ENCODE measurements at places on chromosomes 6 and 20.
A peak's percentile ranks its signal among the peaks of the same experiment; 100 is the strongest.

- peak; percentile 60 for DNase-seq
Observed at GRCh38 chr20:38073307-38074071, 39.9 kb downstream of the RPRD1B start.

DNA sequence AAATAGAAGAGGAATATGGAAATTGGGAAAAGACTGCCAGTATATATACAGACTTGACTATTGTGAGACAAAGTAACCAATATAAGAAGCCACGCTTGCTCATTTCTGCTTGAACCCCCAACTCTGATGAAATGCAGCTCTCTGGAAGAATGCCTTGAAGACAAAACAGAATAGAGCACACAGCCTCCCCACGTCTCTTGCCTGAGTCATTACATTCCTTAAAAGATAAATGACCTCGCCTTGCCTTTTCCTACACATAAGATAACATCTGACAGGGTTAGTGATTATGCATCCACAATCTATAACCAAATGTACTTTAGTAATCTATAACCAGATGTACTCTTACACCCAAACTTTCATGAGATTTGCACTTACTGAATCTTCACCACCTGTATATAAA, 141.1 kb upstream of the EEF1E1 start:
- no peak for DNase-seq

DNA sequence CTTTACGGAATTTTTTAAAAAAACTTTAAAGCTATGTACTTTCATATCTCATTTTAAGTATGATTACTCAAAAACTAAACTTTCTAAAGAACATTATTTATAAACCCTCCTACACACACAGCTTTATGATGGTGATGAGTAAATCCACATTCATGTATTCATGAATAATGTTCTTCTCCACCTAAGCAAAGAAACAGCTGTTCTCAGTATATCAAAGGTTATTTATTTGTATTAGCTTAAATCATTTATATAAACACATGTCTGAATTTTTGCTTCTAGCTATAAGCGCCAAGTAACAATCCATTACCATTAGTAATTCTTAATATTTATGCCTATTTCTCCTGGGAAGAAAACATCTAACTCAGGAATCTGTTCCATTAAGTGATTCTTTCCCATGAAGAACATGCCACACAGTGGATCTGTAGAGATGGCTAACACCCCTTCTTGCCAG, 63.3 kb downstream of the SMLR1 start:
- DNase-seq = no peak

DNA sequence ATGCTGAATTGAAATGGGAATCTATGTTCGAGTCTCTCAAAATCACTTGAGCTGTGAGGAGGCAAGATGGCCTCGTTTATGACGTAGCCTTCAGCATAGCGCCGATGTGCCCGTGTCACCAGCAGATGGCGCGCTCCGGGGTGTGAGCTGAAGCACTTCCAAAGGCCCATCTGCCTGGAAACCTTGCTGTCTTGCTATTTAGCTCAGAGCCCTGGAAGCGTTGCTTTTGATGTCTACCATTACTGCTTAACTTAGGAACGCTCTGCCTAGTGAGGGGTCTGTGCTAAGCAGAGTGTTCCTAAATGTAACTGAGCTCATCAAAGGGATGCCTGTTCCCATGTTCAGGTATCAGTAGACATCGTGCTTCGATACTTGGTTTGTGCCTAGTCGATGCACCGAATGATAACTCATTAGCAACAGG, 67.7 kb downstream of the SYCP2L start:
- peak; percentile 70 for DNase-seq

DNA sequence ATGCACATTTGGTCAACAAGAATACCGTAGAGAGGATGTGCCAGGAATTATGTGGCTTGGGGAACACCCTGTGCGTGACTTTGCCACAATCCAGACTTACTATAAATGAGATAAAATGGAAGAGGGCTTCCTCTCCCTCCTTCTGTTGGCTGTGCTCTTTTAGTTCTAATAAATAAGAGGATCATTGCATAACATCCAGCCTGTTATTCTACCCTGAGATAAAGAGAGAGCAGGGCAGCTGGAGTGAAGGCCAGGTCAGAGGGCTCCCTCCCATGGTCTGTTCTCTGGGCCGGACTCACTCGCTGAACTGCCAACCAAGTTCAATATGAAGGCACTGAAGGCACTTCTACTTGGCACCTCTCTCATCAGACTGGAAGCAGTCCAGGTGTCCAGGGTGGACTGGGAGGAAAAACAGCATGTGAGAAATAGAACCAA, 91.7 kb downstream of the MTFR2 start:
- DNase-seq = no peak

- no peak for DNase-seq
Observed at GRCh38 chr20:7856756-7857155, 83.5 kb downstream of the HAO1 start.

DNA sequence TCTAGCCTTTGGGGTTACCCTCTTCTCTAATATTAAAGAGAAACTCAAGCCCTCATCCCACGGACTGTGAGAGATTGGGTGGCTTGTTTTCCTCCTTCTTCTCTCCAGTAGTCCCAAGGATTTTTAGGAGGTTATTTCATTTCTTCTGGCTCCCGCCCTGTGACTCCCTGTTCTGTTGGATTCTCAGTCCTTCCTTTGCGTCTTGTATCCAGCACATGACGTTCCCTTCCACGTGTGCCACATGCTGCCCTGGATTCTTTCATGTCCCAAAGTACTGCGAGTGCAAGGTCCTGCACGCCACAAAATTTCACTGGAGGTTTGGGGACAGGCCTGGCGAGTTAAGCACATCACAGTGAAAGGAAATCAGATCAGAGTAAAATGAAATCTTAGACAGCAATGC, 213.4 kb downstream of the PACRG start:
- DNase-seq = no peak

DNA sequence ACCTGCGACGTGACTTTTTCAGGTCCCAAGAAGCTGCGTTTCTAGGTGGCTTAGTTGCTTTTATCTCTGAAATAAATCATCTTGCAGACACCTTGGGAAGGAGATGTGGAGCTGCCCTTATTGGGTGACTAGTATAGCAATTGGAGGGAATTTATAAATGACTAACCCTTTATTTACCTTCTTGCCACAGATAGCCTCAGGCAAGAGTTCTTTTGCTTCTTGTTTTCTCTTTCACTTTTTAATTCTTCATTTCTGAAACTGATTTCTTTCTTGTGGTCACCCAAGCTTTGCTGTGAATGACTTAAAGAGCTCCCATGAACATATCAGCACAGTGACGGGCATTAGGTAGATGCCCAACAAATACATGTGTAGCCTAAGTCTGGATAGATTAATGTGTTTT, 3.0 kb downstream of the ADGRF4 start:
- no peak for DNase-seq

GRCh38 chr6:125598422-125598821, 151.0 kb upstream of the HEY2 start:
- DNase-seq = peak; percentile 17

GRCh38 chr6:129276986-129277385, 394.0 kb downstream of the LAMA2 start:
- DNase-seq = no peak

GRCh38 chr20:54980103-54980960, 504.9 kb downstream of the DOK5 start:
- peak; percentile 17 for DNase-seq

GRCh38 chr6:104227508-104227907, 632.2 kb downstream of the HACE1 start:
- DNase-seq = no peak

DNA sequence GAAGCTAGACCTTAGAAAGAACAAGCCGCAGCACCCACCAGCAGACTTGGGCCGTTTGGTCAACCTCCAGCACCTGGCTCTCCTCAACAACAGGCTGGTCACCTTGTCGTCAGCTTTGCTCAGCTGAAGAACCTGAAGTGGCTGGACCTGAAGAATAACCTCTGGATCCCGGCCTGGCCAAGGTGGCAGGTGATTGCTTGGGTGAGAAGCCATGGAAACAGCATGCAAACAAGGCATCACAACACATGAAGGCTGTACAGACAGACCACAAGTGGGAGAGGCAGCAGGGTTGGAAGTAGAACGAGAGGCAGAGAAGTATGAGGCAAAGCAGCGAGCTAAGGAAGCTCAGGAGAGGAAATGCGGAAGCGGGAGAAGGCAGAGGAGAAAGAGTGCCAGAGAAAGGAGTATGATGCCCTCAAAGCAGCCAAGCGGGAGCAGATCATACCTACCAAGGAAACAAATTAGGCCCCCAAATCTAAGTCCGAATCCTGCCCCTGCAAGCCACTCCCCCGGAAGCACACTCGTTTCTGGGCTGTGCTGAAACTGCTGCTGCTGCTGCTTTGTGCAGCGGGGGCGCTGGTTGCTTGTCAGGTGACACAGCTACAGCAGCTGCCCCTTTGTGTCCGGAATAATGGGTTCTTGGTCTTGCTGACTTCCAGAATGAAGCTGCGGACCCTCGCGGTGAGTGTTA, 121.6 kb upstream of the LGSN start:
- no peak for DNase-seq

- no peak for DNase-seq
Observed at GRCh38 chr20:34343458-34344211, 19.4 kb upstream of the ITCH start.

All from NCI-H2171 treated with DMSO at 0.1 percent for 48 hours (cell line).